Vagina (tissue), 2 donors: ENCODE measurements at places on chromosomes 5 and 9.

GRCh38 chr5:179112469-179113142 is 52.4 kb downstream of the ZNF354C start:
- no peak for DNase-seq

GRCh38 chr9:88803546-88804253 is 187.6 kb upstream of the S1PR3 start:
- peak; percentile 34 for DNase-seq

- no peak for DNase-seq
Observed at GRCh38 chr5:172407241-172407691, 47.1 kb downstream of the SH3PXD2B start.

GRCh38 chr9:84207491-84207951 is 133.0 kb downstream of the SLC28A3 start:
- no peak for DNase-seq

- DNase-seq, result no peak
Observed at GRCh38 chr5:133123297-133123696, 71.5 kb downstream of the HSPA4 start.

DNA sequence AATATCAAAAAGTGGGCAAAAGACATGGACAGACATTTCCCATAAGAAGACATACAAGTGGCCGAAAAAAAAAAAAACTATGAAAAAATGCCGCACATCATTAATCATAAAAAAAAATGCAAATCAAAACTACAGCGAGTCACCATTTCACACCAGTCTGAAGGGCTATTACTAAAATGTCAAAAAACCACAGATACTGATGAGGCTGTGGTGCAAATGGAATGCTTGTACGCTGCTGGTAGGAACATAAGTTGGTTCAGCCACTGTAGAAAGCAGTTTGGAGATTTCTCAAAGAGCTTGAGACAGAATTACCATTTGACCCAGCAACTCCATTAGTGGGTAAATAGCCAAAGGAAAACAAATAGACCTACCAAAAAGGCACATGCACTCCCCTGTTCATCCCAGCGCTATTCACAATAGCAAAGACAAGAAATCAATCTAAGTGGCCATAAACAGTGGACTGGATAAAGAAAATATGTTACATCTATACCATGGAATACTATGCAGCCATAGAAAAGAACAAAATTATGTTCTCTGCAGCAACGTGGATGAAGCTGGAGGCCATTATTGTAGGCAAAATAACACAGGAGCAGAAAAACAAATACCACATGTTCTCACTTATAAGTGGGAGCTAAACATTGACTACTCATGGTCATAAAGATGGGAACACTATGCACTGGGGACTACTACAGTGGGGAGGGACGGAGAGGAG is 110.6 kb upstream of the BOD1 start:
- DNase-seq, result no peak

- peak; percentile 83 for DNase-seq
Observed at GRCh38 chr9:16318516-16319060, 551.9 kb downstream of the BNC2 start.

DNA sequence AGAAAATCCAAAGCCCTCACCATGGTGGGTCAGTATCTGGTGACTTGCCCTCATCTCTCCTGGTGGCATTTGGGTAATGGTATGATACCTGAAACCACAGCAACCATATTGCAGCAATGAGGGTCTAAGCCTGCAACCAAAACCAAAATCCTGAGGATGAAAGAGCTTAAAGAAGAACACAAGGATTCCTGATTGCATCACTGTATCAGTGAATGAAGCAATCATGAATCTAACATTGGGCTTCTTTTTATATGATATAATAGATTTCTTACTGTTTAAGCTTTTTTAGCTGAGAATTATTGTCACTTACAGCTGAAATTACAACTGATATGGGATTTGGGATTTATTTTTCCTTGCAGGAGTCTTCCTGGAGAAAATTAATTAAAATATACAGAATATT is 269.9 kb downstream of the MEF2C start:
- no peak for DNase-seq

DNA sequence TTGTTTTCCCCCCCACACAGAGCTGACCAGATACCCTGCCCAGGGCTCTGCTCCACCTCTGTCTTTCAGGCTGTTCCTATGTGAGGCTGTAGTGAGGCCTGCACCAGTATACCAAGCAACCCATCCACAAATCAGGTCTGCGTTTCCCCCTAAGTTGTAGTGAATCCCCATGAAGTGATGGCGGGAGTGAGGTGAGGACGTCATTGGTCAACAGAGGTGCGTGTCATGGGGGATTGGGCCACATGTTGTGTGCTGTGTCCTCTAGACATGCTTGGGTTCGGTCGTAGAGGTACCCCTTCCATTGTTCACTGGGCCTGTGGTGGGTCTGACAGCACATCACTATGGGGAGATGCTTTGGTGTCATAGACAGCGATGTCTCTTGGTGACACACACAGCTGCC is 184.6 kb downstream of the CACNA1B start:
- DNase-seq, result no peak

DNA sequence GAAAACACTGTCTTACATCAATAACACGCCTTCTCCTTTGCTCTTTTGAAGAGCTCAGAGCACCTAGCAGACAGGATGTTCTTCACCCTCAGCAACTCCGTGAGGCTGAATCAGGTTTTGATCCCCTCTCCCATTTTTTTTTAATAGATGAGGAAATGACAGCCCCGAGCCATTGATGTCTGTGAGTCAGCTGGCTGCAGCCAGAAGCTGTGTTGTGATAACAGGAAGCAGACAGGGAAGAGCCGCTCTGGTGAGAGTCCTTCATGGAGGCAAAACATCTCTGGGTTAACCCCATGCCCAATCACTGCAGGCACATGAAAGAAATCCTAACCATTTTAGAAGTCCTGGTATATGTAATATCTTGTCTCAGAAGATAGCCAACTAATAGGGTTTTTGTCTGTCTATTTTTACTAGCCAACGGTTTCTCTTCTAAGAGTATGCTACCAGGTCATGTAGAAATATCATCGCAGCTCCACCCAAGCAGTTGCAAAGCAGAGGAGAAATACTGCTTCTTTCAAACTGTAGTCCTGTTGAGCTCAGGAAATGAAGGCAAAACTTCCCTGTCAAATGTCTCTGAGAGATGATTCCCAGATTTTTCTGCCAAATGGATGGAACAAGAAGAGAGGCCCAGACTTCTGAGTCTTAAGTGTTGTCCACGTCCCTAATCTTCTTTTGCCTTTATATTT is 568.9 kb downstream of the CCDC171 start:
- no peak for DNase-seq

- DNase-seq, result no peak
Observed at GRCh38 chr9:133657120-133657661, 21.0 kb downstream of the DBH start.

- DNase-seq, result no peak
Observed at GRCh38 chr9:7246917-7247522, 489.2 kb downstream of the KDM4C start.

DNA sequence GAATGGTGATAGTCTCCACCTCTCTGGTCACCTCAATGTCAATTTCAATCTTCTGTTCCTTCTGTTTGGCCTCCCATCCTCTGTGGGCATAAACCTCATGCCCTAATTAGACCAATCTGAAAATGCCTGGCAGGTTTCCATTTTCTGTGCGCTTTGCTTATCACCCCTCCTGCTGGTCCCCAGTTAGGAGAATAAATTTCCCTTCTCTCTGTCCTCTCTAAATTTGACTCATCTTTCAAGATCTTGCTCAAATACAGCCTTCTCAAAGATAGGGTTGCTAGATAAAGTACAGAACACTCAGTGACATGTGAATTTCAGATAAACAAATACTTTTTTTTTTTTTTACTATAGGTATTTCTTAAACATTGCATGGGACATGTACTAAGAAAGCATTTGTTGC is 69.4 kb upstream of the CD180 start:
- no peak for DNase-seq
